Activated CD4-positive, alpha-beta memory T cell treated with anti-CD3 and anti-CD28 coated beads, Interleukin-2, amount 10 ng/mL, durations not matched to agents 7 days and 5 days (primary cell): ENCODE measurements at places on chromosomes 11 and 22.

DNA sequence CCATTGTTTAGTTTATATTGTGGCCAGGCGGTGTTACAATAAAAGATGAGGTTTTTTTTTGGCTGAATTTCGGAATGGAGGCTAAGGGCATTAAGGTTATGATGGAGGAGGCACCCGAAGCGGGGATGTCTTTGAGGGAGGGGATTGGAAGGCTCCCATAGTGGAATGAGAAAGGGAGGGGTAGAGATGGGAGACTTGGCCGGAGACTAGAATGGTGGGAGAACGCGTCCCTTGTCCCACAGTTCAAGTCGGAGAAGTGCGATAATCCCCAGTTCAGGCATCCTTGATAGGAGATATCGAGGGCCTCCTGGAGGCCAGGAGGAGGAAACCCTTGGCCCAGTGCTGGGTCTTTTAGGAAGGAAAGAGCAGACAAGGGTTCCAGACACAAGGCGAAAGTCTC, 21.6 kb downstream of the ZNF195 start:
- no peak for DNase-seq

DNA sequence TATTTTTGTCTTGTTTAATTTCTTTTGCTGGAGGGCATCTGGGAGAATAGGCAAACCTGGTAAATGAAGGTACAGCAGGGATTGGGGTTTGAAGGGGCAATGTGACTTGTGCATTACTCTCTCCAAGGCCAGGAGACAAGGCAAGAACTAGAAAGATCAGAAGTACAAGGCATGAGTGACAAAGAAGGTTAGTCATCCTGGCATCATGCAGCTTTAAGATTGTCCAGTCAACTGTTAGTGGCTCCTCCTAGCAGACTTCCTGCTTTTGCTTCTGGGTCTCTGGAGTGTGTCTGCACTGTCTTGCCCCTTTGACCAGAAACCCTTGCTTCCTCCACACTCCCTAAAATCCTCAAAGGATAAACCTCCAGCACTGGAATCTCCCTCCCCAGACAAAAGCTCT, 27.2 kb upstream of the GLYATL1 start:
- no peak for DNase-seq

GRCh38 chr22:19290400-19291217, 910 bp downstream of the CLTCL1 start:
- no peak for DNase-seq

DNA sequence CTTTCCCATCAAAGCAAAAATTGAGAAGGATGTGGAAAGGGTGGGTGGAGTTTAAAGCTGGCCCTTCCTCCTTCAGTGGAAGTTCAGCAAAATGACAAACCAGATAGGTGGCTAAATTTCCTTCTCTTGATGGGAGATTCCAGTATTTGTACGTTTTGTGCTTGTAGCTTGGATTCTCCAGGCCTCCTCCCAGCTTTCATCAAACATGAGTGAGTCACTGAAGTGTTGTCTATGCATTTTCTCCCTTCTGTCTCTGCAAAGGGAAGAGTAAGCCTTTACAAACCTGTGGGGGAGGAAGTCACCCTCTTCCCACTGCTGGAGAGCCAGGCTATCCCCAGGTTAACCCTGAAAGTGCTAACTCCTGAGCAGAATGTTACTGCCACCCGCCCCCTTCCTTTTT, 6.4 kb downstream of the MARK2 start:
- no peak for DNase-seq

DNA sequence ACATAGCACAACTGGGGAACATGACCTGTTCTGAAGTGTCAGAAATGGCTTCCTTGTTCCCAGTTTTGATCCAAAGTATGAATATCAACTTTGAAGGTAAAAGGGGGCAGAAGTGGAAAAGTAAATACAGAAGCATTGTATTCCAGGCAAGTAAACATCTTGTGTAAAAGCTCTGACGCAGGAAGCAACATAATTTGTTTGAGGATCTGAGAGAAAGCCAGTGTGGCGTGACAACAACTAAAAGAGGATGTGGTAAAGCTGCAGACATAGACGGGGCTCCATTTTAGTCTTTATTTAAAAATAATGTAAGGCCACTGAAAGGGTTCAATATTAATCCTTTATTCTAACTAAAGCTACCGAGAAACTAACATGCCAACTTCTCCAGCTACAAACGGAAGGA, 310.2 kb downstream of the DLG2 start:
- DNase-seq = no peak

- no peak for DNase-seq
Observed at GRCh38 chr22:45254388-45254787, 13.7 kb upstream of the KIAA0930 start.

DNA sequence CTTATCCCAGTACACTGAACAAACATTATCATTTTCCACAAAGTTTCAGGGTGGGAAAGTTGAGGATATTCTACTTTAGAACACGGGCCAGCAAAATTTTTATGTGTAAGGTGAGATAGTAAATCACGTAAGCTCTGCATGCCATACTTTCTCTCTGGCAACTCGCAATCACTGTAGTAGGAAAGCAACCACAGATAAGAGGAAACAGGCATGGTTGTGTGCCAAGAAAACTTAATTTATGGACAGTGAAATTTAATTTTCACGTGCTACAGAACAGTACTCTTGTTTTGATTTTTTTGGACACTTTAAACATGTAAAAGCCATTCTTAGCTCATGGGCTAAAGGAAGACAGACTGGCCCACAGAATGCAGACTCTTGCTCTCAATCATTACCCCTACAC, 82.5 kb downstream of the LARGE1 start:
- no peak for DNase-seq

- DNase-seq = no peak
Observed at GRCh38 chr22:50304528-50305392, 2.7 kb downstream of the PLXNB2 start.

- DNase-seq = no peak
Observed at GRCh38 chr11:11871991-11872401, 30.2 kb downstream of the USP47 start.

- DNase-seq = no peak
Observed at GRCh38 chr11:110493346-110493745, 63.6 kb downstream of the FDX1 start.

GRCh38 chr22:45009606-45010531, at the start of gene PHF21B:
Gene PHF21B, minus strand, starts transcription at chr22:45010005. Its CDS starts 456 bp downstream, at chr22:45009549.
- peak; percentile 18 for DNase-seq

GRCh38 chr22:25747245-25747944, 5.4 kb downstream of the MYO18B start:
- no peak for DNase-seq

- DNase-seq = no peak
Observed at GRCh38 chr22:31431950-31432349, 32.5 kb downstream of the DRG1 start.

DNA sequence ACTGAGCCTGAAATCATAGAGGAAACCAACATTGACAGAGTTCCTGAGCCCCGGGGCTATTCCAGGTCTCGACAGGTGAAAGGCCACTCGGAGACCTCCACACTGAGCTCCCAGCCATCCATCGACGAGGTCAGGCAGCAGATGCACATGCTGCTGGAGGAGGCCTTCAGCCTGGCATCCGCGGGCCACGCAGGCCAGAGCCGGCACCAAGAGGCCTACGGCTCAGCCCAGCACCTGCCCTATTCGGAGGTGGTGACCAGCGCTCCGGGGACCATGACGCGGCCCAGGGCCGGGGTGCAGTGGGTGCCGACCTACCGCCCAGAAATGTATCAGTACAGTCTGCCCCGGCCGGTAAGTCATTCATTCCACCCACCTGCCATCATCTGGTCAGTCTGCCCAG, 54.9 kb downstream of the C11orf91 start:
- DNase-seq = no peak

GRCh38 chr22:37627121-37627520, 12.3 kb upstream of the SH3BP1 start:
- DNase-seq = no peak

GRCh38 chr11:112834277-112834755, 126.9 kb upstream of the NCAM1 start:
- no peak for DNase-seq

DNA sequence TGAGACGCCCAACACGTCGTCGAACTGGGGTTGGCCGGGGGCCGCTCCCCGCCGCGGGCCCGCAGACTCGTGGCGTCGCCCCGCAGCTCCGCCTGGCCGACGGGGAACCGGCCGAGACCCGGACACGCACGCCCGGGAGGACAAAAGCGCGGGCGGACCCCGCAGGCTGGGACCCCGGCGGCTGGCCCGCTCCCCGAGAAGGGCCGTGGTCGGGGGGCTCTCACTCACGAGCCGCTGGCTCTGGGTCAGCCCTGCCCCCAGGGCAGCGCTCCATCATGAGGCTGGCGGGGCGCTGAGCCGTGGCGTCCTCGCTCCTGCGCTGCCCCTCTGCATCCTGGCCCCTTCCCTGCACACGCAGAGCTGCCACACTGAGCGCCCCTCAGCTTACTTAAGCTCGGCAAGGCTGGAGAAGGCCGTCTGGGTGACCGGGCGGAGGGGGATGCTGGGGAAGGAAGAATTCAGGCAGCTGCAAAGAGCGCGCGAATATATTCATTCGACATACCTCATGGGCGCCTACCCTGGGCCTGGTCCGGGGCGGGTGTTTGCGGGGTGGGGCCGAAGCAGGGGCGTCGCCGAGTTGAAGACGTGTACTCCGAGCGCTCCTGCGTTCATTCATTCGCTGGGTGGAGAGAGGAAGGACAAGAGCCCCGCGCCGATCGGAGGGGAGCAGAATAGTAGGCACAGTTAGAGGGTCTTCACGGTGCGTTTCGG, 579 bp upstream of the CYB5R2 start:
- DNase-seq = no peak

GRCh38 chr22:29081517-29082236, 8.8 kb downstream of the KREMEN1 start:
- no peak for DNase-seq

GRCh38 chr22:45139693-45140092, 24.0 kb upstream of the NUP50 start:
- no peak for DNase-seq

GRCh38 chr11:76605338-76606074, 65.0 kb downstream of the LRRC32 start:
- peak; percentile 15 for DNase-seq

- DNase-seq = no peak
Observed at GRCh38 chr22:40726514-40726913, 47.2 kb downstream of the MCHR1 start.

DNA sequence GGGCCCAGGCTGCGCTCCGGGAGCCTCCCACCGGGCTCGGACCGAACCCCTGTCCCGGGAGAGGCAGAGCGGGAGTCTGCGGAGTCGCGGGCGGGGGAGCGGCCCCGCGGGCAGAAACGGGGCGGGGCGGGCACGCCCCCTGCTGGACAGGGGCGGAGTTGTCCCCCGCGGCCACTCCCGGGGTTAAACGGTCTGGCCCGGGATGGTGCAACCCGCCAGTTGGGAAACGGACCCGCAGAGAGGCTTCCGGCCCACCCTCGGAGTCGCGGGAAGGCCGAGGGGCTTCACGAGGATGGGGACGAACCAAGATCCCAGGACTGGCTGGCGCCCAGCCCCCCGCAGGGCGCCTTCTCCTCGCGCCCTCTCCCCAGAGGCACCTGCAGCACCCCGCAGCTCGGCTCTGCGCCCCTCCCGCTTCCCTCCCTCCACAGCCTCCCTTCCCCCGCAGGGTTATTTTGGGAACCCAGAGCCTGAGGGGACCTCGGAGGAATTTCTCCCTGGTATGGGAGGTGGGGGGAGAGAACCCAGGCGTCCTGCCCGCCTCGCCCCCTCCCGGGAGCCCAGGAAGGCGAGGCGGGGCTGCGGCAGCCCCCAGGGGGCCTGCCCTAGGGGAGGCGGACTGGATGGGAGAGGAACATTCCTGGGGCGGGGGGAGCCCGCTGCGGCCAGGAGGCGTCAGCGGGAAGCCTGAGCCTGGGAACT, 902 bp downstream of the RASGRP2 start:
- peak; percentile 79 for DNase-seq

DNA sequence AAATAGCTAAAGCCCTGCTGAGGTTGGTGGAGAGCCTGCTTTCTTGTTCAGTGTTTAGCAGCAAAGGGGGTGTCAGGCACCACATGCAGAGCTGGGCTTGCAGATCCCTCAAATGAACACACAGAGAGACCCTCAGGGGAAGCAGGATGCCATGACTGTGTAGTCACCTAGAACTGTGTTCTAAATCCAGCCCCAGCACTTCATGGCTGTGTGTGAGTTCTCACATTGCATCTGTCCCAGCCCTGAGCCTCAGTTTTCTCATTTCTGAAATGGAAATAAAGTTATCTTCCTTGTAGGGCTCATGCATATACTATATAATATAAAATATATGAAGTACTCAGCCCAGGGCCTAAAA, 47.1 kb downstream of the CWC15 start:
- DNase-seq = no peak

GRCh38 chr11:114001416-114001815, 26.5 kb downstream of the HTR3A start:
- no peak for DNase-seq

GRCh38 chr11:35282221-35282882, 137.0 kb downstream of the SLC1A2 start:
- no peak for DNase-seq

DNA sequence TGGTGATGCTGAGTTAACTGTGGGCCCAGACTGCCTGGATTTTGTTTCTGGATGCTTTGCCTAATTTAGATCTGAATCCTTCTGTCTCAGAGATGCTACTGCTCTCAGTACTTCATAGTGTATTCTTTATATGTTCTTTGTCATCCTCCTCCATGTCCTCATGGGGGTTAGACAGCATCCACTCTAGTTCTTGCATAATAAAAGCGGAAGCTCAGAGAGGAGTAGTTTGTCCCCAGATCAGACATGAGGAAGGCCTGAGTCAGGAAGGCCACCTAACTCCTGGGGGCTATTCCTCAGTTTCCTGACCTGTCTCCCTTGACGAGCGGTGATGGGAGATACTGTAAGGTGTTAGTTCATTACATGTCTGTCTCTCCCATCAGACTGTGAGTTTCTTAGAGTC, 90.2 kb downstream of the SCN3B start:
- no peak for DNase-seq

DNA sequence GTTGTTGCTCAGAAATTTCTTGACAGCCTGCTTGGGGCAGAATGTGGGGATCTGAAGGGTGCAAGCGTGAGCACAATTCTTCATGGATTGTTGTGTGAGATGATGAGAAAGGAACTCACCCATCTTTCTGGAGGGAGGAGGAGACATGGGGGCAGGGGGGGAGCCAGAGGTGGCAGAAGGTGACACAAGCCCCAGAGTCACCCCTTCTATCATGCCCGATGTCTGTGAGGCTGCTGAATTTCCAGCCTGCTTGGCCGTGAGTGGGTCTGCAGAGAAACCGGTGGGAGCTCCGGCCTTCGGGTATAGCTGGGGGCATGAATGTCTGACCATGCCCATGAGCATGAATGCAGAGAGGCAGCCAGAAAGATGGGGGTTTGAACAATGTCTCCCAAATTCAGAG, 870.7 kb downstream of the TBC1D22A start:
- no peak for DNase-seq

DNA sequence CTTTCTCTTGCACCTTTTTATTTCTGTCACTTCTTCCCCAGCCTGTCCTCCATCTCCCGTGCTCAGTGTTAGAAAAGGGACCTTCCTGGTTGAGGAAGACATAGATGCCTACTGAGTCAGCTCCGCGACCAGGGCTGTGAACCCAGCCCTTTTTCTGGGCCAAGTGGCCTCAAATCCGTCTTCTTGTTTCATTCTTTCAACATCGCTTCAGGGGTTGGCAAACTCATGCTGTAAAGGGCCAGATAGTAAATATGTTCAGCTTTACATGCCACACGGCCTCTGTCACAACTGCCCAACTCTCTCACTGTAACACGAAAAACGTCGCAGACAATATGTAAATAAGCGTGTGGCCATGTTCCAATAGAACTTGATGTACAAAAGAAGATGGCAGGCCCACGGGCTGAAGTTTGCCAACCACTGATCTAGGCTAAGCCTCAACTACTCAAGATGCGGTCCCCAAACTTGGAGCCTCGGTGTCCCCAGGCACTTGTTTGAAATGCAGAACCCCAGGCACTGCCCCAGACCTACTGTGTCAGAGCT, 338.4 kb downstream of the MN1 start:
- no peak for DNase-seq

GRCh38 chr11:108685419-108686130, 20.7 kb downstream of the DDX10 start:
- DNase-seq = no peak
